ENCODE measurements at places on chromosomes 6 and 20.
A peak's percentile ranks its signal among the peaks of the same experiment; 100 is the strongest.

GRCh38 chr20:1320902-1321653, 7.9 kb downstream of the SDCBP2 start:
- DNase-seq: no peak

GRCh38 chr20:25275813-25276532, 28.1 kb downstream of the PYGB start:
- no peak for DNase-seq

GRCh38 chr20:1364106-1364505, 28.7 kb downstream of the FKBP1A start:
- no peak for DNase-seq

- DNase-seq: no peak
Measured at GRCh38 chr6:19891451-19891850, 54.3 kb downstream of the ID4 start.

DNA sequence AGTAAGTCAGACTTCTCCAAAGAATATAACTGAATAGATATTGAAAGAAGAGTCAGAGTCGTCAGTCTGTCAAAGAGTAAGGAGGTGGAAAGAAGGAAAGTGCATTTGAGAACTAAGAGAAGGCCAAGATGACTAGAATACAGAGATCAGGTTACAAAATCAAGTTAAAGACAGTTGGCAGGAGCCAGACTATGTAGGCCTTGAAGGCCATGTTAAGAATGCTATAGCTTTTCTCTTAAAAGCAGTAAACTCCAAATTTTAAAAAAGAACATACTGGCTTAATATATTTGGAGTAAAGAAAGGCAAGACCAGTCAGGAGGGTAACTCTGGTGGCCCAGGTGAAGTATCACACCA, 68.8 kb downstream of the IBTK start:
- no peak for DNase-seq

GRCh38 chr6:1766654-1767053, 156.9 kb downstream of the FOXC1 start:
- peak; percentile 34 for DNase-seq
